ENCODE measurements at places on chromosomes 3 and 15. TPM values are rescaled to one million over a fixed set of nuclear protein-coding genes. Genes with fewer than 3 reads are reported as not detected.
A peak's percentile ranks its signal among the peaks of the same experiment; 100 is the strongest.

- DNase-seq, result peak; percentile 28
Measured at GRCh38 chr3:89690646-89691045, 583.2 kb downstream of the EPHA3 start.

DNA sequence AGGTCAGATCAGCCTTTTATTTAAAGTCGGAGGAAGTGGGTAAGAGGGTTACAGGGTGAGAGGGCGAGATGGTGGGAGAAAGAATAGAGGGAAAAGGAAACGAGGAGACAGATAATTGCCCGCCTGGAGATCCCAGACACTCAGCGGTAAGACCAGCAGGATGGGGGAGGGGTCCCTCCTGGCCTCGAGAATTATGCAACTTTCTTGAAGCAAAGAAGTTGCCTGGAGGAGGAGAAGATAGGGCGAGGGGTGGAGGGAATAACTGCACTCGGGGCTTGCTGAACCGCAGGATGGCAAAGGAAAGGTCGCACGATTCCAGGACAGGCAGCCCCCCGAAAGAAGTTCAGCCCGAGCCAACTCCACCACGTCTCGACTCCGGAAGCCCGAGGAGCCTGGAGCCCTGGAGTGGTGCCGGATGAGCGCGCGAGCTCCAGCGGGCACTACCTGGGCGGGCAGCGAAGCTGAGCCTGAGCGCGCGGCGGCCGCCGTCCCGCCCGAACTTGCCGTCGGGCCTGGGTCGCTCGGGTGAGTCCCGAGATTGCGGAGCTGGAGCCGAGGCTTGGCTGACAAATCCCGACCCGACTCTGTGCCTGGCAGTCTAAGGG lies 402 bp downstream of the WWTR1 start:
- peak; percentile 70 for DNase-seq

DNA sequence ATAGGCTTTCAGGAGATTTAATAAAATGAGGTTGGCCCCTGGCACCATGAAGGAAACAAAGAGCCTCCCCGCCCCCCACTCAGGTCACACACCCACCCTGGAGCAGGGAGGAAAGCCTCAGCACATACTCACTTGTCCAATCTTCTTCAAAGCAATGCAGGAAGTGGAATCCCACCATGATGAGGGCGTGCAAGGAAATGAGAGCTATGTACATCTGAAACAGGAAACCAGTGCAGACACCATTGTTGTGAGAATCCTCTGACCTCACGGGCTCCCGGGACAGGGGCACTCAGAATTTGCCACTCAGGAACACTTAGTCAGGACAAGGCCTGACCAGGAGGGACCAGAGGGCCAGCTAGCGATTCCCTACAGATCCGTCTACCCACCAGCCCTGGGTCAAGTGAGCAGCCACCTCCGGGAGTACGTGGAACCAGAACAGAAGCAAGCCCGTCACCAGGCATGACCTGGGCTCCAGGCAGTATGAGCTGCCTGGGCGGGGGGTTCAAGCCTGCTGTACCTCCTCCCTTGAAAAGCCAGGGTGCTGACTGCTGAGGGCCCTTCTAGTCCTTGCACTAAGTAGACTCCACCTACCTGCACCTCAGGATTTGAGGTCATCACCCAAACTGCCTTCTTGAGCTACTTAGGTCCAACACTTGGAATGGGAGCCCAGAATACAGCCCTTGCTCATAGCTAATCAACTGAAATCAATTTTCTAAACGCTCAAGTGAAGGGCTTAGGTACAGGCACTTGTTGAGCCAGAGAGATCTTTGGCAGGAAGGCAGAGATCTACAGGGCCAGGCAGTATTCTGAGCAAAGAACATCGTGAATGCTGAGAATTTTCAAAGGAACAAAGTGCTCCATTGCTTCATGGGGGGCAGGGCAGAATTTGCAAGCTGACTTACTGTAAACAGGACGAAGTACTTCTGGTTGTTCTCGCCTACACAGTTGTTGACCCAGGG lies 42.7 kb downstream of the ZDHHC3 start:
- no peak for DNase-seq

Gene EXD1
- total RNA-seq, result 0.17 TPM

- DNase-seq, result peak; percentile 39
Measured at GRCh38 chr15:73387507-73388255, 18.9 kb upstream of the HCN4 start.

Measured in fibroblast of lung (primary cell).